ENCODE measurements at places on chromosomes 12 and 14.

- DNase-seq: no peak
These were observed 38.8 kb downstream of the HSD17B6 start for GRCh38 chr12:56801661-56802622.

DNA sequence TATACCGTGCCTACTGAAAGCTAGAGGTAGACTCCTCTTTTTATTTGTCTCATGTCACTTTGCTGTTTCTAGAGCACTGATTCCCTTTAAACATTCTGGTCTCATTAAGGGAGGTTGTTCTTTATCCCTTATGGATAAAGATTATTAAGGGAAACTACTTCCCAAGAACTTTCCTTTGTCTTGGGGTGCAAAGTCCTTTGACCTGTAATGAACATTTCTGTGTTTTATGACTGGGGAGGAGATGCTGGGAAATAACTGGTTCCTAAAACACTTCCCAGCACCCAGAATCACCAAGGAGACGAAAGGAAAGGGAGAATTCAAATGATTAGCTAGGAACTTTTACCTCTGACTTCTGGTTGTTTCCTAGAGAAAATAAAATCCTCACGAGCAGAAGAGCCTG is 63.2 kb upstream of the ACTN1 start:
- DNase-seq: no peak

DNA sequence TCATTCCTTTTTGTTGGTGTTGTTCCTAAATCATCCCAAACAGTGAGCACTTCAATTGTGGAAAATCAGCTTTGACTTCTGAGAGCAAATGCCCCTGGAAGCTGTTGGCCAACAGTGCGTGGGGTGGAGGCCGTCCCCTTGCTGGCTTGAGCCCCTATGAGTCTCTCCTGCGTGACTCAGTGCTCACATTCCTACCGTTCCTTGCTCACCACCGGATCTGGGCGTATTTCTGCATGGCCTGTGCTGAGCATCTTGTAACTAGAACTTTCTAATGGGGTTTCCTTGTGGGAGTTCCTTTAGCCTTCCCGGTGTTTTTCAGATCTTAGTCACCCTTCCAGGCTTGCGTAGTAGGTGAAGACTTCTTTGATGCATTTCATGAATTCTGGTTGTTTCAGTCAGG is 14.7 kb downstream of the SERPINA1 start:
- peak; percentile 94 for DNase-seq

- DNase-seq: no peak
These were observed 3.8 kb downstream of the RPS29 start for GRCh38 chr14:49582113-49582977.

GRCh38 chr12:52956987-52957386 is 8.1 kb downstream of the KRT18 start:
- DNase-seq: no peak

DNA sequence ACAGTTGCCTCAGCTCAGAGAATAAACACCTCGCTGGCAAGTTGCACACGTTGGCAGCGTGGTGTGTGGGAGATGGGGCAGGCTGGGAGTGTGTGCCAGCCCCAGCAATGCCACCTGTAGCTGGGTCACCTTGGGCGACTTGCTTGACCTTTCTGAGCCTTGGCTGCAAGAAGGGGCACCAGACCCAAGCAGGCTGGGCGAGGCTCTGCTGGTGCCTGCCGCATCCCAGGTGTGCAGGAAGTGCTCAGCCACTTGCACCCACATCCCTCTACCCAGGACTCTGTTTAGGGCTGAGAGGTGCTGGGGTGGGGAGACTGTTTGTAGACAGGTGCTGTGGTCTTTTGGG is 629 bp downstream of the FAM181A start:
- DNase-seq: no peak

GRCh38 chr12:126953365-126953889 is 1313.5 kb upstream of the TMEM132C start:
- no peak for DNase-seq

GRCh38 chr14:91349481-91350074 is 68.0 kb downstream of the CCDC88C start:
- no peak for DNase-seq

GRCh38 chr14:34465069-34465859 is 3.2 kb upstream of the SPTSSA start:
- DNase-seq: no peak

GRCh38 chr12:101612160-101612916 is 17.6 kb downstream of the MYBPC1 start:
- no peak for DNase-seq

DNA sequence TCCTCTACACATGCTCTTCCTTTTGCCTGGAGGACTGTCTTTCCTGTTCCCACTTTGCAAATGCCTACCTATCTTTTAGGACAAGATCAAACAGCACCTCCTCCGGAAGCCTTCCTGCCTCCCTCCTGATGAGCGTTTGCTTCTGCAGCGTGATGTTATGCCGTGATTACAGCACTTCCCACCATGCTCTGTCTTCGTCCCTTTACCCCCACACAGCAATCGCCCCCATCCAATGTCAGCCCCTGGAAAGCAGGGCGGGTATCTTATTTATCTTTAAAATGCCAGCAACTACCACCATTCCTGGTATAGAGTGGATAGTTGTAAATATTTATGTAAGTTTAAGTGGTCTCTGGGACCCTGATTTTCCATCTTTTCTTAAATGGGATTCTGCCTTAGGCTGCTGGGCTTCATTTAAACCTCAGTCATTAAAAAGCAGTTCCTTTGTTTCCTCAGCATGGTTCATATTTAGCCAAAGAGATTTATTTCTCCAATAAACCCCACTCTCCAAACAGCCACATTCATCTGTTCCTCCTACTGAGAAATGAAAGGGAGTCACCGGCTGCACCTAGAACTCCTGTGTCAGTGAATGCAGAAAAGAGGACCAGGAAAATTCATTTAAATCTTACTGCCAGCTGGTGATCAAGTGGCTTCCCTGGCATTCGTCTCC is 33.8 kb upstream of the SLC24A4 start:
- no peak for DNase-seq

- DNase-seq: no peak
These were observed 1.7 kb upstream of the KLC1 start for GRCh38 chr14:103627073-103628025.

DNA sequence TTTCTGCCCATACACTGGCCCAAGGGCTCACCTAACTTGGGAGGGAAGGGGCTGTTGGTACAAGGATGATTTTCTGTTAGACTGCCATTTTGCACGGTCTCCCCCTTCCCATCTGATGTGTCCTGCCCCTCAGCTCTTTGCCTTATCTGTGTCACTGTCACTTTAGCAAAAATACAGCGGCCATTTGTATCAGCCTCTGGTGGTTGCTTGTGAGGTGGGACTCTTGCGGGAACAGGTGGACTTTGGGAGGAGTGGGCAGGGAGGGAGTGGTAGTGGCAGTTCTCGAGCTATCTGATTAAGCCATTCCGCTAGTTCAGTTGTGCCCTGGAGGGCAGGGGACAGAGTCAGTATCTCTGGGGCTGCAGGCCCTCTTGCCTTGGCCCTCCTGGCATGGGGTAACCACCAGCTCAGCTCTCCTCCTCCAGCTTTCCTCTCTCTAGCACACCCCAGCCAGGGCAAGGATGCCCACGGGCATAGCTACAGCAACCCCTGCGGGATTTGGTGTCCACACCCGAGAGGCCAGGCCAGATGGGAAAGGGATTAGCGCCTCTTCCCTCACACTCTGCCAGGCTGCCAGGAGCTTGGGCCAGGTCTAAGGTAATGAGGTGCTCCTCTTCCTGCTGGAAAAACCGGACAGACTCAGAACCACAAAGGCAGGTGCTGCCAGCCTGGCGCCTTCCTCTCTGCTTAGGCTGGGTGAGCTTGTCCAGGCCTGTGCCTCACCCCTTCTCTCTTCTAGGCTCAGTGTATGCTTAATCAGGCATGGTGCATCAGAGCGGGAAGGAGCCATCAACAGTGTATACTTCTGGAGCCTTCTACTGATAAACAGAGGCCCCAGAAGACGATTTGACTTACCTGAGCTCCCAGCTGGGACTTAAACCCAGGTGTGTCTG is 8.7 kb downstream of the SLC48A1 start:
- DNase-seq: no peak

- no peak for DNase-seq
These were observed 92.6 kb downstream of the DICER1 start for GRCh38 chr14:95064734-95065133.

GRCh38 chr12:71107936-71108335 is 49.9 kb downstream of the TSPAN8 start:
- peak; percentile 38 for DNase-seq
